ENCODE measurements at places on chromosomes 12 and 14.

DNA sequence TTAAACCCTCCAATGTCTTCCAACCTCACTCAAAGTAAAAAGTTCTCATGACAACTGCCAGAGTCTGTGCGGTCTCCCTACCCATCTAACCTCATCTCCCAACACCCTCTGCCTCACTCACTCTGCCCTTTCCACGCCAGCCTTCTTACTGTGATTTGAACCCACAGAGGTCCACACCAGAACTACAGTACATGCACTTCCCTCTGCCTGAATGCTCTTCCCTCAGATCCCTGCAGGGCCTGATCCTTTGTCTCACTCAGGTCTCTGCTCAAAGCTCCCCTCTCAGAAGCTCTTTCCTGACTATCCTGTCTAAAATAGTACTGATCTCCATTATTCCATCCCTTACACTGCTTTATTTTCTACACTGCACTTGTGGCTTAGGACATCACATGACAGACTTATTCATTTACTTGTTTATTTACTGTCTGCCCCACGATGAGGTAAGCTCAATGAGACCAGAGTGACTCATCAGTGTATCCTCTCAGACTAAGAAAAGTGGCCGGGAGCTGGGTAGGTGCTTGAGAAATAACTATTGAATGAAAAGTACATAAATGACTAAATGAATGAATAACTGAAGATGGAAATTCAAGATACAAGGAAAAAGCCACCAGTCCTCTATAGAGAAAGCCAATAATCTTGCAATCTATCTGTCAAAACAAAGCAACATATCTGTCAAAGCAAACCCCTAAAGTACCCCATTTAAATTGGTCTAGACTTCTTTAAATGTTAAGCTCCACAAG is 17.1 kb downstream of the POMT2 start:
- no peak for DNase-seq

- no peak for DNase-seq
Observed at GRCh38 chr12:58801986-58802385, 118.3 kb downstream of the LRIG3 start.

GRCh38 chr12:123288751-123289346 is 17.2 kb upstream of the CDK2AP1 start:
- no peak for DNase-seq

GRCh38 chr12:84924981-84925380 is 12.4 kb upstream of the SLC6A15 start:
- no peak for DNase-seq

GRCh38 chr12:6695313-6696045 is 5.1 kb downstream of the PIANP start:
- no peak for DNase-seq

DNA sequence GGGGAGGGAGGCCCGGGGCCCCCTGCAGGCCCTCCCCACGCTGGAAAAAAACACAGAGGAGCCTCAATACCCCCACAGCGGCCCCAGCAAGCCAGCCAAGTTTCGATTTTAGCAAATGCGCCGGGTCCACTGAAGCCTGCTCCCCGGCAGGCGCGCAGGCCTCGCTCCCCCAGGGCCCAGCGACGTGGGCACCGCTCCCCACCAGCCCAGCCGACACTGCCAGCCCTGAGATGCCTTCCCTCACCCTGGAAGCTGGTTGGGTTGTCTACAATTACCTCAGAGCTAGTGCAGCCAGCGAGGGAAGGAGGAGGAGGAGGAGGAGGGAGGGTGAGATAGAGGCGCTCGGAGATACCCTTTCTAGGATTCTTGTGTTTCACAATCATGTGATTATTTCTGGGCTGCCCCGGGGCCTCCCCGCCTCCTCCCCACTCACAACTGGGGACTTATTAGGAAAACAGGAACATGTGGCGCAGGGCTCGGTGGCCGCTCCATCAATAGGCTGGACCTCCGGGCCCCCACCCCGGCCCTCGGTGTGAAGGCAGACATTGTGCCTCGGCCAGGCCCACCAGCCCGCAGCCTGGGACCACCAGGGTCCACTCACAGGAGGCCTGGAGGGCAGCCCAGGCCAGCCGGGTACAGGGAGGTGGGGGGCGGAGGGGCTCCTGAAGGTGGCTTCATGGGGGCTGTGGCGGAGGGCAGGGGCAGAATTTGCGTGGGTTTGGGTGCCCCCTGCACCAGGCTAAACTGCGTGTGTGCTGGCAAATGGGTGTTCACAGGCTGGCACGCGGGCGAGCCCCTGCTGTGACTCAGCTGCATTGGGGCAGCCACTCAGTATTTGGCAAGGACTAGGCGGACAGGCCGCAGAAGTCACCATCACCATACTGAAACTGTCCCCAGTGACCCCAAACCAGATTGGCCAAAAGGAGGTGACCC is 109.9 kb downstream of the NCOR2 start:
- DNase-seq = no peak

GRCh38 chr14:28119849-28120248 is 646.7 kb upstream of the FOXG1 start:
- no peak for DNase-seq

- no peak for DNase-seq
Observed at GRCh38 chr12:67988601-67989021, 636 bp upstream of the IFNG-AS1 start.

- no peak for DNase-seq
Observed at GRCh38 chr12:29544428-29545101, 47.1 kb upstream of the OVCH1 start.

DNA sequence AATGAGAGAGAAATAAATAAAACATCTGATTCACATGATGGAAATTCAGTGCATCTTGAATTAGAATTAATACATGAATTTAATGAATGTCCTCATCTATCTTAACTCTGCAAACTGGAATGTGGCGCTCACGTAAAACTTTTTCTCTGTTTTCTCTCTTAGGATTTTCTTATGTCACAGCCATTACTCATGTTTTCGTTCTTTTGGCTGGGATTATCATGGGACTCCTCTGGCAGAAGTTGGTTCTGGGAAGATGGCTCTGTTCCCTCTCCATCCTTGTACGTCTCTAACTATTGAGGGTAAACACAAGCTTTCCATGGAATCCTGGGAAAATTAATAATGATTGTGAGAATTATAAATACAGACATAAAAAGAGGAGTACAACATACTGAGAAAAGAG is 5.0 kb downstream of the CLEC12B start:
- no peak for DNase-seq

DNA sequence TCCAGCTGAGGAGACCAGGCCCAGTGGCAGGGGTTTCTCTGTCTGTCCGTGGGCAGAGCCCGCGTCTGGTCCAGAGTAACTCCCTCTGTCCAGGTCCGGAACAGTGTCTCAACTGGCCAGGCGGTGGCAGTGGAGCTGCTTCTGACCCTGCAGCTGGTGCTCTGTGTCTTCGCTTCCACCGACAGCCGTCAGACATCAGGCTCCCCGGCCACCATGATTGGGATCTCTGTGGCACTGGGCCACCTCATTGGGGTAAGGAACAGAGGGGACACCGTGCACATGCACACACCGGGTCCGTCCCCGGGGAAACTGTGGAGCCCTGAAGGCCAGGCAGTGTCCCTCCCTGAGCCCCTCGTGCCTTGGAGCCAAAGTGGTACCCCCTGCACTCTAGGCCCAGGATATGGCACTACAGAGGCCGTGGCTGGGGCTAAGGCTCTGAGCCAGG is 1.5 kb downstream of the AQP6 start:
- no peak for DNase-seq

- DNase-seq = no peak
Observed at GRCh38 chr12:132185705-132186104, 41.4 kb downstream of the NOC4L start.

DNA sequence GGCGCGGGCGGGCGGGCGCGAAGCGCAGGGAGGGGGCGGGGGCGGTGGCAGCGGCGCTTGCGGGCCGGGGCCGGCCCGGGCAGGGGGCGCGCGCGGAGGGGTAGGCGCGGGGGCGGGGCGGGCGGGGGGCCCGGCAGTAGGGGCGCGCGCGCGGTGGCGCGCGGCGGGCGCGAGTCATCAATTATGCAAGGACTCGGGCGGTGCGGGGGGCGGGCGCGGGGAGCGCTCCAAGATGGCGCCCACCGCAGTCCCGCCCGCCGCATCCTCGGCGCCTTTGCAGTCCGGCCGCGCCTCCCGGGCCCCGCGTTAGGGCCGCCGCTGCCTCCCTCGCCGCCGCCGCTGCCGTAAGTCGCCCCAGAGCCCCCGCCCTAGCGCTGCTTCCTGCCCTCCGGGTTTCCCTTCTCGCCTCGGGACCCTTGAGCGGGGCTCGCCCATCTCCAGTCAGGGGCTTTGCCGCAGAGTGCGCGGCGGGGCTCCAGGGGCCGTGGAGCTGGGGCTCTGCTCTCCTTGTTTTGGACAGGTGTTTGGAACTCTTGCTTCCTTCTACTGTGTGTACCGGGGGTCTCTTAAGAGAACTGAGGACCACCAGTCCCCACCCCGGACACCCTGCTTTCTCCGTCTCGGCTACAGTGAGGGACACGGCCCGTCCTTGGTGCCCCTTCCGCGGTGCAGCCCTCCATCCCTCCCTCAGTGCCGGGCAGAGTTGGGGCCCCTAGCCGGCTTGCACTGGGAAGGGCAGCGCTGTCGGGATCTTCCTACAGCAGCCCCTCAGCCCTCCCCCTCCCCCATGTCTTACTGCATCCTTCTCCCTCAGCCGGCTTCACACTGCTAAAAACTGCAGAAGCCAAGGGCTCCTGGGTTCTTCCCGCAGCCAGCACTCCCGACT is at the start of gene SCN8A:
Gene SCN8A, plus strand, starts transcription at position 218 of the 886 bp plus-strand sequence. CDS start 71,585 bp downstream, outside the sequence.
- peak; percentile 30 for DNase-seq

- DNase-seq = no peak
Observed at GRCh38 chr12:94900496-94900895, 103.0 kb downstream of the NDUFA12 start.

DNA sequence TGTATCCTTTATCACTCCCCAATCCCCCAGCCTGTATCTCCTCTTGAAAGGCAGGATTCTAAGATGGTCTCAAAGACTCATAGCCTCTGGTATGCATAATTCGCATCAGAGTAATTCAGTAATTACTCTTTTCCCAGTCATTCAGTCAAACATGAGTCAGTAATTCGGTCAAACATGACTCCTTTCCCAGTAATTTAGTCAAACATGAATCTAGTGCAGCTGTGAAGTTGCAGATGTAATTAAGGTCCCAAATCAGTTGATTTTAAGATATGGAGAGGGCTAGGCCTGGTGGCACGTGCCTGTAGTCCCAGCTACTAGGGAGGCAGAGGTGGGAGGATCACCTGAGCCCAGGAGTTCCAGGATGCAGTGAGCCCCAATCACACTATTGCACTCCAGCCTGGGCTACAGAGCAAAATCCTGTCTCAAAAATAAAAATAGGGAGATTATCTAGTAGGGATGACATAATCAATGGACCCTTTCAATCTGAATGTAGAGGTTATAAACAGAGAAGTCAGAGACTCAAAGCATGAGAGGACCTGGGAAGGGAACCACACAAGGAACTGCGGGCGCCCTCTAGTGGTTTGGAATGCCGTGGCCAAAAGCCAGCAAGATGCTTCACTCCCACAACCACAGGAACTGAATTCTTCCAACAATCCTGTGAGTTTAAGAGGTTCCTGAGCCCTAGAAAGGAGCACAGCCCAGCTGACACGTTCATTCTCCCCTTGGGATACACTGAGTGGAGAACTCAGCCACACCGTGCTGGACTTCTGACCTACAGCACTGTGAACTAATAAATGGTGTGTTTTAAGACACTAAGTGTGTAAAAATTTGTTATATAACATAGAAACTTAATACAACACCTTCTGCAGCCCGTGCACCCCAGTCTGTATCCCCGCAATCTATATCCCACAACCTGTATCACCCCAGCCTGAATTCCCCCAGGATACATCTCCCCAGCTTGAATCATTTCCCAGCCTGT is 14.3 kb upstream of the ARMH4 start:
- DNase-seq = peak; percentile 69

DNA sequence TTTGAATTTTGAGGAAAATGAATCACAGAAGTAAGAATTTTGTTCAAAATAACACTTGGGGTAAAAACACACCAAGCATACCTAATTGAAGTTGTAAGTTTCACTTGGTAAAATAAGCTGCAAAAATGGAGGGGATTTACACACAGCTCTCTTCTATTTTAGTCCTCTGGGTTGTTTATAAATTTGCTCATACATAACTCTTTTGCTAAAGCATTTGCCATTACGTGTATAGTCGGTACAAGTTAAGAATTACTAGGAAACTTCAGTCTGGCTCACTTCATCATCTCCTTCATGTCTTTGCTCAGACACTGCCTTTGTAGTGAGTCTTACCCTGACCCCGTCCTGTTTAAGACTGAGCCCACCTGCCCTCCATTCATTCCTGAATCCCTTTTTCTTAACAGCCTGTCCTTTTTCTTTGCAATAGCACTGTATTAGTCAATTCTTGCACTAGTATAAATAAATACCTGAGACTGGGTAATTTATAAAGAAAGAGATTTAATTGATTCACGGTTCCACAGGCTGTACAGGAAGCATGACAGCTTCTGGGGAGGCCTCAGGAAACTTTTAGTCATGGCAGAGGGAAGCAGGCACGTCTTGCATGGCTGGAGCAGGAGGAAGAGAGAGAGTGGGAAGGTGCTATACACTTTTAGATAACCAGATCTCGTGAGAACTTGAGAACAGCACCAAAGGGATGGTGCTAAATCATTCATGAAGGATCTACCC is 451.1 kb downstream of the PCNX1 start:
- DNase-seq = no peak

DNA sequence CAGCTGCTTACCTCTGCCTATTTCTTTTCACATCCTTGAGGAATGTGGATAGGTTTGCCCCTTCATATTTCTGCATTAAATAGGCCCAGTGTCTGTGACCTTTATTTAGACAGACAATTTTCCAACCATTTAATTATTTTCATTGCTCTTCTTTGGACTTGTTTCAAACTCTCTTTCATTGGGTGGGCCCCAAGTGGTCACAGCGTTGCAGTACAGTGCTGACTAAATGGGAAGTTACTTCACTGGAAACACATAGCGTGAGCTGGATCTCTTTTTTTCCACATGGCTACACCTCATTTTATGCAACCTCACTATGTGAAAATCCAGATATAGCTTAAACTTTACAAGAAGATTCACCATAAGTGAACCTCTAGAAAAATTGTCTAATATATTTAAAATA is 438.9 kb downstream of the ADAMTS20 start:
- DNase-seq = no peak

DNA sequence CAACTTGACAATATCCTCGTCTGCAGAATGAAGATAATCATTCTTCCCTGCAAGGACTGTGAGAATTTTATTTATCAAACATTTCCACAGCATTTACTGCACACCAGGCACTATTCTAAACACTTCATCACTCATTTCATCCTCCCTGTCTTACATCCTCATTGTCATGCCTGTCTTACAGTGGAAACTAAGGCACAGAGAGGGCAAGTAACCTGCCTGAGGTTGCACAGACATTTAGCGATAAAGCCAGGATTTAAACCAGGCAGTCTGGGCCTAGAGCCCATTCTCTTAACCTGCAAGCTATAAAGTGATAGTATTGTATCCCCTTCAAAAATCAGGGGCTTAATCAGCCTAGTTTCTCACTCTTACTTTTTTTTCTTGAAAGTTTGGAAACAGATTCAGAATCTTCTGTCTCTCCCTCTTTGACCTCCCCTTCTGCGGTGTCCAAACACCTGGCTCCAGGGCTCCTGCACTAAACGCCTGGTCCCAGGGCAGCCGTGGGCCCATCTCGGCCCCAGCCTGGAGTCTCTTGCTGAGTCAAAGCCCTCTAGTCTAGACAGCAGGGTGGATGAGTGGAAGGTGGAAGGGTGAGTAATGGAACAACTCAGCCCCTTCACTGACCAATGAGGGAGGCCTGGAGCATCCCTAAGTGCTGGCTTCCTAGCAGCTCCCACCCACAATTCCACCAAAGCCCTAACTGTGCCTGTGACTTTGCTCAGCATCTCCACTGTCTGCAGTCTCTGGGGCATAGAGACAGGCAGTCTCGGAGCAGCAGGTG is 12.5 kb downstream of the ISM2 start:
- no peak for DNase-seq

Measured in NCI-H1694 treated with DMSO at 0.1 percent for 48 hours (cell line).